T follicular helper cell (primary cell): ENCODE measurements at places on chromosomes 11 and 22.

- no peak for DNase-seq
Observed at GRCh38 chr11:102886999-102887398, 12.2 kb upstream of the MMP12 start.

GRCh38 chr11:88644724-88645123 lies 307.2 kb upstream of the CTSC start:
- no peak for DNase-seq

GRCh38 chr11:8512547-8512946 lies 81.5 kb downstream of the STK33 start:
- DNase-seq, result no peak

- peak; percentile 25 for DNase-seq
Observed at GRCh38 chr22:37300551-37301017, 18.3 kb downstream of the CYTH4 start.

DNA sequence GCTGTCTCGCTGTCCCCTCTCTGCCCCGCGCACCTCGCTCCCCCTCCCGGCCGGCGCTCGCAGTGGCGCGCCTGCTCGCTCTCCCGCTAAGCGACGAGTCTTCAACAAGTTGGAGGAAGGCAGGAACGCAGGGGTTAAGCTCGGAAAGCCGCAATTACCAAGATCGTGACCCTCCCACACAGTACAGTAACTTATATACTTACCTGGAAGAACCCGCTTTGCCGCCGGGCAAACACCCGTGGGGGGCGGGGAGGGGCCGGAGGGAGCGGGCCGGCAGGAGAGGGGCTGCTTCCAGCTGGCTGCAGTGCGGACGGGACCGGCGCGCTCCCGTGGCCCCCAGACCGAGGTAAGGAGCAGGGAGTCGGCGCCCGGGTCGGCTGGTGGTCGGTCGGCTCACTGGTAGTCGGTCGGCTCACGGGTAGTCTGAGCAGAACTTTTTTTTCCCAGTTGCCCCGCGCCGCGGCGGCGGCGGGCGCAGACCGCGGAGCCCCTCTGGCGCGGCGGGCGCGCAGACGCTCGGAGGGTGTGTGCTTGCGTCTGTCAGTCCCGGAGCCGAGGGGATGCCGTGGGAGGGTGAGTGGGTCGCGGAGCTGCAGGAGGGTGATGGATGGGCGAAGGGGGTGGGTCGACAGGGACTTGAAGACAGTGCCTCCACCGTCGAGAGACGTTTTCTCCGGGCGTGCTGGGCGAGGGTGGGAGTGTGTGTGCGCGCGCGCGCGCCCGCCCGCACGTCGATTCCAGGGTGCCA lies 101.2 kb upstream of the HSD17B12 start:
- DNase-seq, result no peak

GRCh38 chr11:132278801-132279574 lies 908.6 kb downstream of the NTM start:
- DNase-seq, result no peak

- no peak for DNase-seq
Observed at GRCh38 chr11:117170210-117170609, 8.3 kb upstream of the SIDT2 start.

- DNase-seq, result no peak
Observed at GRCh38 chr11:71221821-71222220, 30.6 kb downstream of the SHANK2 start.

DNA sequence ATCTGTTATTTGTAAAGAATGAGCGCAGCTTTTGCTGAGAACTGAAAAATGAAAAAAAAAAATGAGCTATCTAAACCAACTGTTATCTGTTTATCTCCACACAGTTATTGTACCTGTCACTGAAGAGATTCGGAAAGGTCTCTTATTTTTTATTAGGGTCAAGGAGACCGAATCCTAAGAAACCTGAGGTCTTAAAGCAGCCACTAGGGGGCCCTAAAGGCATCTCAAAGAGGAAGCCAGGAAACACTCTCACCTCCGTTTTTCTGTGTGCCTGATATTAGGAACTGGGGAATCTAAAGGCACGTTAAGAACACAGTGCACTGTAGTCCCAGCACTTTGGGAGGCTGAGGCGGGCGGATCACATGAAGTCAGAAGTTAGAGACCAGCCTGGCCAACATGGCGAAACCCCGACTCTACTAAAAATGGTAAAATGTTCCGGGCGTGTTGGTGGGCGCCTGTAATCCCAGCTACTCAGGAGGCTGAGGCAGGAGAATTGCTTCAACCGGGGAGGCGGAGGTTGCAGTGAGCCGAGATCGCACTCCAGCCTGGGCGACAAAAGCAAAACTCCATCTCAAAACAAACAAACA lies 3.5 kb upstream of the LARGE1 start:
- DNase-seq, result no peak

DNA sequence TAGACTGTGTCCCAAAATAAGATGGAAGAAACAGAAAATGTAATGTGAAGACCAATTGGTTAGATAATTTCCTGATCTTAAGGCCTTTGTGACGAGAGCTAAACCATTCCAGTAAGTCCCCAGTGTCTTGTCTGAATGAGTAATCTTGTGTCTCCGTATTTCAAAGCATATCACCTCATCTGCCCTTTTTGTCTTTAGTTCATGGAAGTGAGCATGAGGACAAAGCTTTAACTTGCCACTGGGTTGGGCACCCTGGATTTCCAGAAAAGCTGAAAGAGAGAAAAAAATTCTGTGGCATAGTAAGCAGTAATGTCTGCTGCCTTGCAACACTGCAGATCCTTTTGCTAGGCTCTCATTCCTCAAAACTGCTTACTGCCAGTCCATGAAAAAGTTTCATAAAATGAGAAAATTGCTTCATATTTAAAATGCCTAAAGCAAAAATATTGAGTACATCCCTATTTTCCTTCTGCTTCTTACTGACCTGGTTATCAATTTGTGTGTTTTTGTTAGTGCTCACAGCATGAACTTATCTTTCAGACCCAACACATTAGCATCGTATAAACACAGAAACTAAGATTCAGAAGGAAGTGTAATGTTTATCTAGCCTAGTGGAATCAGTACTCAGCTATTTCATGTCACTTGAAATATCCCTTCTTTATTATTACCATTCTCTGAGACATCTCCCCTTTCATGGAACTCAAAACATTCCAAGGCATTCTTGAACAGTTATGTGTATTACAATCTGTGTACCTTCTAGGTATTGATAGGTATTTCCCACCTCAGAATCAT lies 5.3 kb downstream of the CASP12 start:
- DNase-seq, result no peak

- DNase-seq, result no peak
Observed at GRCh38 chr22:23315341-23315917, 135.1 kb downstream of the BCR start.

DNA sequence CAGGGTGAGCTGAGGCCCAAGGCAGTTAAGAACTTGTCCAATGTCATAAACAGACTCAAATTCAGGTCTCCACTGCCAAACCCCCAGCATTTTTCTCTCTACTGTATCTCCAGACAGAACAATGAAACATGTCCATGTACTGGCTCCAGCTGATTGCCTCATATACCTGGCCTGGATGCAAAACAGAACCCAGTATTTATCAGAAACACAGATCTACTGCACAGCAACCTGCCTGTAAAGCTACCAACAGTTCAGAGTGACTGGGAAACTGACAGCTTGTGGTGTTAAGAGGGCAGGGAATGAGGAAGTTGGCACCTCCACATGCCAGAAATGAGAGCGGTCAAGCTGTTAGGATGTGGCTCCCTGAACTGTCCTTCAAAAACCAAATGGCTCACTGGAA lies 41.6 kb downstream of the C11orf71 start:
- no peak for DNase-seq

GRCh38 chr22:47215851-47216250 lies 453.4 kb downstream of the TBC1D22A start:
- no peak for DNase-seq

- DNase-seq, result no peak
Observed at GRCh38 chr11:21761000-21761399, 431.9 kb upstream of the ANO5 start.

DNA sequence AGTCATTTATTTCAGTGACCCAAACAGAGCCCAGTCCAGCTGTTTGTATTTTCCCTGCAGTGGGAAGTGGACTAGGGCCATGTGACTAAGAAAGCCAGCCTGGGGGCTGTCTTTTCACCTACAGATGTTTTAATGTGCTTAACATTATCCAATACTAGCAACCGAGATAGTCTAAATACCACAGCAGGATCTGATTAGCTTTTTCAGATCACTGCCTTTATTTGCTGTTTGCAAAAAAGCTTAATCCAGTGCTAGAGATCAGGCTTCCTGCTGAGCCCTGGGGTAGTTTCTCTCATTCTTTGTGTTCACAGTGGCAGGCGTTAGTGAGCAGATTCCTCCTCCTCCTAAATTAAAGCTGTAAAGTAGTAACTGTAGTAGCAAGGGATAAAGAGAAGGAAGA lies 35.0 kb downstream of the ZC3H12C start:
- DNase-seq, result no peak

- no peak for DNase-seq
Observed at GRCh38 chr11:27234961-27235360, 128.1 kb downstream of the CCDC34 start.

DNA sequence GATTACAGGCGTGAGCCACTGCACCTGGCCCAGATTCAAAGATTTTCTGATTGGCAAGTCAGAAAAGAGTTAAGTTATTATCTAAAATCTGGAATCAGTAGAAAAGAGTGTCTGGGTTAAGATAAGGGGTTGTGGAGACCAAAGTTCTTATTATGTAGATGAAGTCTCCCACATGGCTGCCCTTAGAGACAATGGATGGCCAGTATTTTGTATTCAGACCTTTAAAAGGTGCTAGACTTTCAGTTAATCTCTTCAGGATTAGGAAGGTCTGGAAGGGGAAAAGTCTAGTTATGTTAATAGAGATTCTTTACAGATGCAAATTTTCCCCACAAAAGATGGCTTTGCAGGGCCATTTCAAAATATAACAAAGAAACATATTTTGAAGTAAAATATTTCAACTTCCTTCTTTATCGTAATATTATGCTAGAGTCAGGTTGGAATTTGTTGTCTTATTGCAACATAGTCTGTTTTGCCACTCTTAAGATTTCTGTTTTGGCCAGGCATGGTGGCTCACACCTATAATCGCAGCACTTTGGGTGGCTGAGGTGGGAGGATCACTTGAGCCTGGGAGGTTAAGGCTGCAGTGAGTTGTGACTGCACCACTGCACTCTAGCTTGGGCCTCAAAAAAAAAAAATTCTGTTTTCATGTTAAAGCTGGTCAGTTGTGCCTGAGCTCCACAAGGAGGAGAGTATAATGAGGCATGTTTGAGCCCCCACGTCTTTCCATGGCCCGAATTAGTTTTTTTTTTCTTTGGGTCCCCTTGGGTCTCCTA lies 14.0 kb downstream of the GRAMD1B start:
- DNase-seq, result no peak

DNA sequence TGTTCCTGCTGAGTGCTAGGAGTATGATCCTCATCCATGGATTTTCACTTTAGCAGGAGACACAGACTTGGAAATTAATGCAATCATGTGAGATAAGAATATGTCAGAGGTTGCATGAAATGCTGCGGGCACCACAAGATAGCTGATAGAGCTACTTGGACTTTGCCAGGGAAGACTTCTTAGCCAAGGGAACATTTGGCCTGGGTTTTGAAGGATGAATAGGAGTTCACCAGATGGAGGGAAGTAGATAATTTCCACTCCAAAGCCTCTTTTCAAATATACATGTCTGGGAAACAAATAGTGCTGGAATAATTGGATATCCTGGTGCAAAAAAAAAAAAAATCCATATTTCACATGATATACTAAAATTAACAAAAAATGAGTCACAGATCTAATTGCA lies 44.2 kb downstream of the MYO18B start:
- DNase-seq, result no peak

DNA sequence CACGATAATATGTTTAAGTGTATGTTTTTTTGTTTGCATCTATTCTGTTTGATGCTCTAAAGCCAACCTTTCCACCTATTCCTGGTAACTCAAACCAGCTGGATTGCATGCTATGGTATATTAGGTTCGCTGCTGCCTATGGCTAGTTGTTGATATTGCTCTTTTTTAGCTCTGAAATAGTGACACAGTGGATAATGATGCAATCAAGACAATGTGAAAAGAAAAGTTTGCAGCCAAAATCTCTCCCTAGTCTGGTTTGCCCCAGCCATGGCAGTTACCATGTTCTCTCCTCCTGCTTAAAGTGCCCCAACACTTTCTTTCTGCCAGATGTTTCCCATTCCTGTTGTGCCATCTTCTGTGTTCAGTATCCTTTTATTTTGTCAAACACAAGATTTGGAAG lies 269.7 kb downstream of the DYNC2H1 start:
- no peak for DNase-seq

GRCh38 chr22:49872347-49872746 lies 18.7 kb downstream of the ZBED4 start:
- no peak for DNase-seq

- DNase-seq, result no peak
Observed at GRCh38 chr22:37054600-37055365, 3.2 kb downstream of the KCTD17 start.

- DNase-seq, result no peak
Observed at GRCh38 chr22:45629469-45630089, 42.1 kb upstream of the ATXN10 start.

DNA sequence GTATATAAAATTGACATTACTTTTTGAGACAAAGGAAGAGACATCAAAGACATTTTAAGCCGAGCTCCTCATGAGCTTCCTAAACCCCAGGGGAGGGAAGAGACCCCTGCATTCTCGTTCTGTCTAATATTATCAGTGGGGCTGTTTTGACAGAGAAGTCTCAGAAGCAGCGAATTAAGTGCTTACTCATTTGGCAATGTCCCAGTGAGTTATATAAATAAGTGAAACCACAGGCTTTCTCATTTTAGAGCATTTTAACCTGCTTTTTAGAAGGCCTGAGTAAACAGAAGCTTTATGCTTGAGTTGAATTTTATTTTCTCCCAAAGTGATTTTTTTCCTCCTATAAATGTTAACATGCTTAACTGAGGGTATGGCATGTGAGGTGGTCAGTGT lies 23.2 kb upstream of the C1QTNF4 start:
- DNase-seq, result no peak

- no peak for DNase-seq
Observed at GRCh38 chr11:125382314-125382791, 113.7 kb downstream of the FEZ1 start.

- DNase-seq, result no peak
Observed at GRCh38 chr22:40422558-40423309, 52.3 kb downstream of the SGSM3 start.

- DNase-seq, result no peak
Observed at GRCh38 chr11:29616611-29617010, 400.2 kb downstream of the KCNA4 start.

DNA sequence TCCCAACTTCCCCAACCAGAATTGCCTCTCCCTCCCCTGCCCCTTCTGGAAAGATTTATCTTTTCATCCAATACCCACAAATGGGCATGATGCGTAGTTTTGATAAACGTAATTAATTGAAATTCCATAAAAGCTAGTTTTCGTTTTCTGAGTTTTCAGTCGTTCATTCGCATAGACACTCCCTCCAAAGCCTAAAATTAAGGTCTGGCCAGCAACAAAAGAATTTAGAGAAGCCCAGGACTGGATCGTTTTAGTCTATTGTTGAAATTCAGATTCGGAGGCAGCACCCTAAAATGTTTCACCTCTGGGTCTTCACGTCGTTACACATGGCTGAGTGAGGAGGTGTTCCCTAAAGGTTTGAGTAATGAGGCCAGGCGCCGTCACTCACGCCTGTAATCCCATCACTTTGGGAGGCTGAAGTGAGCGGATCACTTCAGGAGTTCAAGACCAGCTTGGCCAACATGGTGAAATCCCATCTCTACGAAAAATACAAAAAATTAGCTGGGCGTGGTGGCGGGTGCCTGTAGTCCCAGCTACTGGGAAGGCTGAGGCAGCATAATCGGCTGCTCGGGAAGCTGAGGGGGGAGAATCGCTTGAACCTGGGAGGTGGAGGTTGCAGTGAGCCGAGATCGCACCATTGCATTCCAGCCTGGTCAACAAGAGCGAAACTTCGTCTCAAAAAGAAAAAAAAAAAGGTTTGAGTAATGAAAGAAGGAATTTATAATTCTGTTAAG lies 589 bp upstream of the NDUFC2 start:
- DNase-seq, result no peak
